Stimulated activated CD4-positive, alpha-beta T cell treated with anti-CD3 and anti-CD28 coated beads, Interleukin-1b, Interleukin-23, amount 100 ng/mL, for 1 hour (primary cell): ENCODE measurements at places on chromosomes 12 and 14.

GRCh38 chr12:76946446-76946845, 67.6 kb upstream of the CSRP2 start:
- no peak for DNase-seq

- DNase-seq, result no peak
Measured at GRCh38 chr14:72683787-72684186, 210.1 kb downstream of the DPF3 start.

GRCh38 chr12:132276827-132277373, 52.5 kb downstream of the GALNT9 start:
- no peak for DNase-seq

- DNase-seq, result no peak
Measured at GRCh38 chr14:58646479-58646878, 8.7 kb downstream of the DACT1 start.

GRCh38 chr12:103688376-103689063, 101.4 kb downstream of the STAB2 start:
- no peak for DNase-seq

- no peak for DNase-seq
Measured at GRCh38 chr14:52044791-52045522, 23.9 kb downstream of the NID2 start.

- DNase-seq, result no peak
Measured at GRCh38 chr14:28757786-28758185, 8.8 kb upstream of the FOXG1 start.

- no peak for DNase-seq
Measured at GRCh38 chr14:44963775-44964380, 1.9 kb downstream of the TOGARAM1 start.

DNA sequence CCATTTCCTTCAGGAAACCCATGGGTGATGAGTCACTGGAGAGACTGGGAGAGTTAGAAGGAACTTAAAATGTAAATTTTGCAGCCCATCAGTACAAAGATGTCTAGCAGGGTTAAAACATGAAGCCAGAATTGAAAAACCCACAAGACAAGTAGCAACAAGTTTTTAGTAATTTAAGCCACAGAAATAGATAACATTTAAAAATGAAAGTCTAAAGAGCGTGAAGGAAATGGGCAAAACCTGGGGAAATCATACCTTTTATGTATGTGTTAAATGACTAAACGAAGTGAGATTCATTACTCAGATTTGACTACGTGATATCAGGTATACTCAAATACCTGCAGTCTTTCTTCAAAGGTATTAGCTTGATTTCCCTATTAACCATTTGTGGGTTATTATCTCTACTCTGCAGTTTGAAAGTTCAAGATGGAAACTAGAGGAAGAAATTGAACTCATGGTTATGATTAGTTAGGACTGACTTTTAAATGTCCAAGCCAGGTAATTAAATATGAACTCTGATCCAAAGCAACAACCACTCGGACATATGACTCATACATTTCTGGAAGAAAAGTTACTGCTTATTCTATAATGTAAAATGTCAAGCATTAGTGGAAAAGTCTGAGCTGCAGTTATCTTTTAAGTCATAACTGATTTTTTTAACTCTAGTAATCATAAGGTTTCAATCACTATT, 84.1 kb downstream of the ITPR2 start:
- no peak for DNase-seq

DNA sequence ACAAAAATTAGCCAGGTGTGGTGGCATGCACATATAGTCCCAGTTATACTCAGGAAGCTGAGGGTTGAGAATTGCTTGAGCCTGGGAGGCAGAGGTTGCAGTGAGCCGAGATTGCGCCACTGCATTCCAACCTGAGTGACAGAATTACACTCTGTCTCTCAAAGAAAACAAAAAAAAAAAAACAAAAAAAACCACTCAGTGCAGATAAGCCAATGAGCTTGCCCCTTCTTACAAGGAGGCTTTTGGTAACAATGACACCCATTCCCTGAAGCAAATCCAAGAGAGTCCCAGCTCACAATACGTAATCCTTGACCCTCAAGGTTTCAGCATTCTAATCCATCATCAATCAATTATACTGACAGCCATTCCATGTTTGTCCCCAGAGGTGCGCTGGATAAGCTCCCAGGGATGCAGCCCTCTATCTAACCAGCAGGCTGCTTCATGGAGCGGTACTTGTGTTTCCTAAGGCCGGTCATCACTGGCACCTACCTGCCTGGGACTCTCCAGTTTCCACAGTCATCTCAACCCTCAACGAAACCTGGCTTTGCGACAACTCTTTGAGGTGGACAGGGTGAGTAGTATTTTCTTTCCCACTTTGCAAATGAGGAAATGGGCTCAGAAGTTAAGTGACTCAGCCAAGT, 12.4 kb downstream of the GCN1 start:
- no peak for DNase-seq

DNA sequence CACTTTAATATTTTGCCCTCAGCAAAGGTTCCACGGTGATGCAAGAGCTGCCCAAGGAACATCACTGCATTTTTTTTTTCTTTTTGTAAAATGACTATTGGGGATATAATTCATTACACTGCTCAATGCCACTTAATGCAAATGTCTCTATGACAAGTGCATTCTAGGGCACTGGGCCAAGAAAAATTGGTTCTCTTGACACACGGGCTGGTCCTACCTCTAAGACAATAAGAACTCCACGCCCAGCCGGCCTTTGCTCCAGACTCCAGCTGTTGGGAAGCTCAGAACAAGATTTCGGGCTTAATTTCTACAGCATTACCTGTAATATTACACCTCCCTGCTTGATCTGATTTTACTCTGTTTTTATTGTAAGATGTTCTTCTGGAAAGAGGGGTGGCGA, 48.8 kb upstream of the VRK1 start:
- no peak for DNase-seq

DNA sequence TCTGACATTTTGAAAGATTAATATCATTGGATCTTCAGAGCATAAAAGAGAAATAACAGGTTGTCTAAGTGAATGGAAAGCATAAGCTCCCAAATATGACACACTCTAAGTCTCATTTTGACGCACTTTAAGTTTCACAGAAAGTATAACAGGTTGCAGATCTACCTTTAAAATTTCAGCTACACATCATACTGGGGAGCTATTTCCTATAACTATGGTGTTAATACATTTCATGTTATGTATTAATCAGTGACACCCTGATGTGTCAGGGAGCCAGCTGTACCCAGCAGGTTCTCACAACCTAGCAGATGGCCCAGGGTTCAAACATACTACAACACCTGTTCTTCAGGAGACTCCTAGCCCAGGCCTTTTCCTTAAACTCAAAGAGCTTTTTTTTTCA, 31.1 kb upstream of the TMX1 start:
- DNase-seq, result no peak

DNA sequence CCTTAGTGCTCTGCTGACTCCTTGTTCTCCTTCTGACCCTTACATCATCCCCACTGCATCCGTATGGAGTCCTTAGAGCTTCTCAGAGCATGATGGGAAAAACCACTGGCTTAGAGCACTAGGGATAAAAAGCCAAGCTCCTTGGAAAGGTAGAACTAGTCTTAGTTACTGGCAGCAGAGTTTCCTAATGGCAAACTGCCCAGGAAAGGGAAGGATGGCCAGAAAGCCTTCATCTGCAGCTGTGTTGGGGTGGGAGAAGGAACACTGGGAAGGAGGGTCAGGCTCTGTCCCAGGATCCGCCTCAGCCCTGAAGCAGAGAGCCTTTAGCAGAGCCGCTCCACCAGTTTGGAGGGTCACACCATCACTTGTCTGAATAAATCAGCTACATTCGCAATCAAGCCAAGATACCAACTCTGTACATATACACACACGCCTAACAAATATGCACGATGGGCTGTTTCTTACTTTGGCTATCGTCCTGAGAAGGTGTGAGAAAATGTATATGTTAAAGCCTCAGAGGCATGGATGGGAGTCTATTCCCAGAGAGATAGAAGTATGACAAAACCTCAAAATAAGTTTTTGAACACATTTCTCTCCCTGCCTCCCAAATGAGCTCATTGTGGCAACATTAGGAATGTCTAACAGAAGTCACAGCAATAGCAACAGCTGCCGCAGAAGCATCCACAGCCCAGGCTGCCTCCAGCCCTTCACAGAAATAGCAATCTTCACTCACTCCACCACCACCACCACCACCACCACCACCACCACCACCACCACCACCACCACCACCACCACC, 18.6 kb upstream of the GALNT8 start:
- DNase-seq, result no peak

DNA sequence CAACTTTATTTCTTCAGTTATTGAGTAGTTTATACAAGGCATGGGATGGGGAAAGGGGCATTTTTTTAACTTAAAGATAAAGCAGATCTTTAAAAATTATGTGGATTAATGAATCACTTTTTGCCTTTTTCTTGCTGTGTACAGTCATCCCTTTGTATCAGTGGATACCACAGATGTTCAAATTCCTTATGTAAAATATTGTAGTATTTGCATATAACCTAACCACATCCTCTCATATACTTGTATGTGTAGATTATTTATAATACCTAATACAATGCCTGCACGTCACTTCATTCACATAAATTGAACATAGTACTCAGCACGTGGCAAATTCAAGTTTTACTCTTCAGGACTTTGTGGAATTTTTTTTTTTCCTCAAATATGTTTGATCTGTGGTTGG, 66.5 kb upstream of the MON2 start:
- no peak for DNase-seq

DNA sequence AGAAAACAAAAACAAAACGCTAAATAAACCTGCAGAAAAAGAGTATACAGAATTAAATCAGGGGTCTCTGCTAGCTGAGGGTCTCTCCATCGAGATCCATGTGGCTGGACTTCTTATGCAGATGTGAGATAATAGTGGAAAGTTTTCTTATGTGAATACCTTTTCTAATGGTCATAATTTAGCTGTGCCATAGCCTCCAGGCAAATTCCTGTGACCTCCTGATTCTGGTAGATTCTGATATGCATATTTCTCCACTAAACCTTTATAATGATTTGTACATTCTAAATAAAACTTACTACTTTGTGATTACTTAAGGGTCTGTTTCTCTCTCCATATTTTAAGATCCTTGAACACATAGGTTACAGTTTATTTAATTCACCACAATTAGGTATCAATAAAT, 1002.6 kb downstream of the GALC start:
- no peak for DNase-seq

DNA sequence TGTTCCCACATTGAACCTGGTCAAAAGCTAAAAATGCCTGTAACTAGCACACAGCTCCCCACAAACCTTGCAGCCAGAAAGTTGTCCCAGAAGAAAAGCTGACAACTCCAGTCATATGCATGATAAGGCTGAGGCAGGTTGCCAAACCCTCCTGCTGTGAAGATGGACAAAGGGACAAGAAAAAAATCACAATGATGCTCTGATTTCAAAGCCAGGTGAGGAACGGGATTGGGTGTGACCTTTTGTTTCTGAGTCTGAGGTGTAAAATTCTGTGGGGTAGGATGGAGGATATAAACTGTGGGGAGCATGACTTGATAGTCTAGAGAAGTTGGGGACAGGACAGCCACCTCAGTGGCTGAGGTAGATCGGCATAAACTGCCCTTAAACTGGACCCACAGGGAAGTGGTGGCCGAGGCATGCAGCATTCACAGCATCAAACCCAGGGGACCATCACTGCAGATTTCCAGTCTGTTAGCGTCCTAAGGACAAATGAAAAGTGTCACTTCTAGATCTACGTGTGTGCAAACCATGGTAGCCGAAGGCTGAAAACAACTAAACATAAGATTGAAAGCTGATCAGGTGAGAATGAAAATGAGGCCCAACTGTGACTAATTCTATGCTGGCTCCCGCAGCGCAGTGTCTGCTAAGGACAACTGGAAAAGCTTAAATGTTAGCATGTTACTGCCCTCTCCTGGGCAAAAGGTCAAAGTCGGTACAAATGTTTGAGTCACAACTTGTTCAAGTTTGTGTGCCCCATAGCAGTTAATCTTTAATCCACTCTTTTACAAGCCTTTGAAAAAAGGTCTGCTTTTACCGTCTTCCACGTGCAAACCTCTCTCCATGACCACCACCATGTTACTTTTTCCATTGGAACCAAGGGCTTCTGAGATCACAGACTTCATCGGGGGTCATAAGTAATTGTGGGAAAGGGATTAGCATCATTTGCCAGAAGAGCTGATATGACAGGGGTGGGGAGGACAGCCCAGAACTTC, 39.8 kb downstream of the GRIN2B start:
- DNase-seq, result no peak

DNA sequence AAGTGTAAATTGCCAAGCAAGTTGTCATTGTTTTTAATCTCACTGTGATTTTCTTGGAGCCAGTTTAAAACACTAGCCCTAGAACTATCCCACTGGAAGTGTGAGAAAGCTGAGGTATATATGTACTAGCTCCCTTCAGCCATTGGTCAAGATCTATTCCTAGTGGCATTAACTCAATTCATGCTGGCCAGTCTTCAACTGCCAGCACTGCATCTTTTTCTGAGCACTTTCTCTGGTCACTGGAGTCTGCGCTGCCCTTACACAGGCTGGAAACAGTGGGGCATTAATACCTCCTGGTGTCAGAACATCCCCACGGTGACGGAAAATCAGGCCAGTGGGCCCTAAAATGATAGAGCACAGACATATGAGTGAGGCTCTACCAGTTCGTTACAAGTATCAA, 4.0 kb upstream of the NOVA1 start:
- no peak for DNase-seq

GRCh38 chr14:30928462-30928861, 54.1 kb downstream of the COCH start:
- DNase-seq, result no peak

DNA sequence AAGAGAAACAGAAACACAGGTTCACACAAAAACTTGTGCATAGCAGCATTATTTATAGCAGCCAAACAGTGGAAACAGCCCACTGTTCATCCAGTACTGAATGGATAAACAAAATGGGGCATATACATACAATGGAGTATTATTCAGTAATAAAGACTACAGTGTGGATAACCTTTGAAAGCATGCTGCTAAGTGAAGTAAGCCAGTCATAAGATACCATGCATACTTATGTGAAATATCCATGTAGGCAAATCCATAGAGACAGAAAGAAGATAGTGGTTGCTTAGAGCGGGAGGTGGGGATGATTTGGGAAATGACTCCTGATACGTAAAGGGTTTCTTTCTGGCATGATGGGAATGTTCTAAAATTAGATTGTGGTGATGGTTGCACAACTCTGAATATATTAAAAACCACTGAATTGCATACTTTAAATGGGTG, 99.4 kb downstream of the CRADD start:
- DNase-seq, result no peak

GRCh38 chr12:29610473-29611170, 113.1 kb upstream of the OVCH1 start:
- DNase-seq, result no peak

GRCh38 chr12:67832155-67832554, 157.1 kb upstream of the IFNG-AS1 start:
- no peak for DNase-seq

GRCh38 chr12:76445462-76445861, 97.2 kb upstream of the BBS10 start:
- DNase-seq, result no peak

DNA sequence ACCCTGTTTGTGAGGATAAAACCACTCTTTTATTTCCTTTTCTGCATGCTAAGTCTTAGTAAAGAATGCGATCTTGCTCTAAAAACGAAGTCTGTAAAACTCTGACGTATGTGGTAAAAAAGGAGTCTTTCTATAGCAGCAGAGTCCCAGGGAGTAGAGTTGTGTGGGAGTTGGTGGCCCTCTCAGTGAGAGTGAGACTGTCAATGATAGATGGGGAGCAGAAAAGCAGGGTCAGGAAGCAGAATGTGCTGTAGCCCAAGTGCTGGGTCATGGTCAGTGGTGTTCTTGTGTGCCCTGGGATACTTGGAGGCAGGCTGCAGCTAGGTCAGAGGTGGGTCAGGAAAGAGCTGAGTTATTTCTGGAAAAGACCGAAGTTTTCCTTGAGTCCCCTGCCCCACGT, 20.3 kb upstream of the GPR33 start:
- DNase-seq, result no peak

GRCh38 chr14:103055695-103056094, 1.7 kb downstream of the CDC42BPB start:
- no peak for DNase-seq
